ENCODE measurements at places on chromosomes 6 and 20.

GRCh38 chr20:407133-407952 lies 756 bp upstream of the RBCK1 start:
- peak; percentile 76 for DNase-seq

- DNase-seq, result no peak
These were observed 38.0 kb downstream of the RARS2 start for GRCh38 chr6:87551799-87552198.

DNA sequence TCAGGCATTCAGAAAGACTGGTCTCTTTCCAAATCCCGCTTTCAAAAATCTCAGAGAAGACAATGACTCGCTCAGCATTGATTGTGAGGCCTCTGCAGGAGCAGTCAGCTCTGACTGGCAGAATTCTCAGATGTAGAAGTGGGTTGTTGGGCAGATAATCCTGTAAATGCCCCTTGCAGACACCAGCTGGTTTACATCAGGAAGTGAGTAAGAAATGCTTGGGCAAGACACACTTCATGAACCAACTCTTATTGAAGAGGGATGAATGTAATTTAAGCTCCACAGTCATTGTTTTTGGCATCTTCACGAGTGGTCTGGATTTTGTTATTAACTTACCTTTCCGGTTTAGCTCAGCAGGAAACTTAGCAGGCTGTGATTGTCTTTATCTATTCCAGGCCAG lies 166.6 kb downstream of the PLCB4 start:
- peak; percentile 72 for DNase-seq

DNA sequence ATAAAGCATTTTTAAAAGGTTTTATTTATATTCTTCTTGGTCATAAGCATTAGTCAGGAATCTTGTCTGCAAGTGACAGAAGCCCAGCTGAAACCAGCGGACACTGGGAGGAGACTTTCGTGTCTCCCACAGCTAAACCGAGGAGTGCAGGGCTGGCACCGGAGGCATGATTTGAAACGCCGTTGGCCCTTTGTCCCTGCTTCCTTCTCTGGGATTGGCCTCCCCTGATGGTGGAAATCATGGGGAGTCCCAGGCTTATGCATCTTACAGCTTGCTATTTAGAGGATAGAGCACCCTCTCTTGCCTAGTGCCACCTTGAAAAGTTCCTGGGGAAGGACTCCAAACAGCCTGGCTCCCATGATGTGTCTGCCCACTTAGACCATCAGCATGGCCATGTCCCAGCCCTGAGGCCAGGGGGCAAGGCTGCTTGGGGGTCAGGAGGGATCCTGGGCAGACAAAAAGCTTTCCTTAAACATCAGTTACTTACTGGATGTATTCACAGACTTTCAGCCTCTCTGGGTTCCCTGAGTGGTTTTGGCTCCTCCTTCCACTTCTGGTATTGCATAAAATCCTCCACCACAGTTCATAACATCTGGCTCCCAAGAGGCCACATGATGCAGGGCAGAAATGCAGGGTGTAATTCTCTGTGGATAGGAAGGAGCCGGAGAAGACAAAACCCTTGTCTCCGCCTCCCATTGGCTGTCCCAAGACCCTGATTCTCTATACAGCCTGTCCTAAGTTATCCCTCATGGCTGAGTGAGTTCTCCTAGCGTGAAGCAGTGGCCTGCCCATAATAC lies 49.3 kb upstream of the INSM1 start:
- peak; percentile 2 for DNase-seq

GRCh38 chr6:143279385-143279784 lies 171.1 kb downstream of the ADAT2 start:
- DNase-seq, result peak; percentile 12

Measured in fibroblast of the aortic adventitia (primary cell).